ENCODE measurements at places on chromosomes 7 and 10.
A peak's percentile ranks its signal among the peaks of the same experiment; 100 is the strongest.

DNA sequence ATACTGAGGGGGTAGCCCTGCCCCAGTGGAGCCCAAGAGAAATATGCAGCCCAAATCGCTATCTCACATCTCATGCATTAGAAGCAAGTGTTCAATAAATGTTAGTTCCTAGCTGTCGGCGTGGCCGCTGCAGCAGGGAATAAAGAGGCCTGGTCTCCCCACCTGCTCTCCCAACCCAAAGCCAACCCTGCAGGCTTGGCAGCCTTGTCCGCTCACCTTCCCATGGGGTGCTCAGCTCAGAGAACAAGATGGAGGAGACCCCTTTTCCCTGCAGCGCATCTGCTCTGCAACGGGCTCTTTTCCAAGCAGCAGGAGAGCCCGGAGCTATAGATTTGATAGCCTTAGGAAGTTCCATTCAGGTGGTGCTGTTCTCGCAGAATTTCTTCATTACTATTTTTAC lies 12.0 kb upstream of the DOCK1 start:
- no peak for DNase-seq

- DNase-seq = no peak
These were observed 168.3 kb upstream of the PPP1R3A start for GRCh38 chr7:114086914-114087652.

DNA sequence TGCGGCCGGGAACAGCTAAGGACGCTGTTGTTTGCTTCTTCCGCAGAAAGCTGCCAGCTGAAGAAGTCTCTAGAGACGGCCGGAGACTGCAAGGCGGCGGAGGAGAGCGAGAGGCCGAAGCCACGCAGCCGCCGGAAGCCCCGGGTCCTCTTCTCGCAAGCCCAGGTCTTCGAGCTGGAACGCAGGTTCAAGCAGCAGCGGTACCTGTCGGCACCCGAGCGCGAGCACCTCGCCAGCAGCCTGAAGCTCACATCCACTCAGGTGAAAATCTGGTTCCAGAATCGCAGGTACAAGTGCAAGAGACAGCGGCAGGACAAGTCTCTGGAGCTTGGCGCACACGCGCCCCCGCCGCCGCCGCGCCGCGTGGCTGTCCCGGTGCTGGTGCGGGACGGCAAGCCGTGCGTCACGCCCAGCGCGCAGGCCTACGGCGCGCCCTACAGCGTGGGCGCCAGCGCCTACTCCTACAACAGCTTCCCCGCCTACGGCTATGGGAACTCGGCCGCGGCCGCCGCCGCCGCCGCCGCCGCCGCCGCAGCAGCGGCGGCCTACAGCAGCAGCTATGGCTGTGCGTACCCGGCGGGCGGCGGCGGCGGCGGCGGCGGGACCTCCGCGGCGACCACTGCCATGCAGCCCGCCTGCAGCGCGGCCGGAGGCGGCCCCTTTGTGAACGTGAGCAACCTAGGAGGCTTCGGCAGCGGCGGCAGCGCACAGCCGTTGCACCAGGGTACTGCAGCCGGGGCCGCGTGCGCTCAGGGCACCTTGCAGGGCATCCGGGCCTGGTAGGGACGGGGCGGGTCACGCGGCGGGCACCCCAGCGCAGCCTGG lies 2.4 kb downstream of the NKX2-3 start:
- DNase-seq = no peak

GRCh38 chr10:102597131-102597991 lies 46.9 kb upstream of the TRIM8 start:
- DNase-seq = no peak

GRCh38 chr10:107971411-107971810 lies 806.9 kb upstream of the SORCS1 start:
- no peak for DNase-seq

DNA sequence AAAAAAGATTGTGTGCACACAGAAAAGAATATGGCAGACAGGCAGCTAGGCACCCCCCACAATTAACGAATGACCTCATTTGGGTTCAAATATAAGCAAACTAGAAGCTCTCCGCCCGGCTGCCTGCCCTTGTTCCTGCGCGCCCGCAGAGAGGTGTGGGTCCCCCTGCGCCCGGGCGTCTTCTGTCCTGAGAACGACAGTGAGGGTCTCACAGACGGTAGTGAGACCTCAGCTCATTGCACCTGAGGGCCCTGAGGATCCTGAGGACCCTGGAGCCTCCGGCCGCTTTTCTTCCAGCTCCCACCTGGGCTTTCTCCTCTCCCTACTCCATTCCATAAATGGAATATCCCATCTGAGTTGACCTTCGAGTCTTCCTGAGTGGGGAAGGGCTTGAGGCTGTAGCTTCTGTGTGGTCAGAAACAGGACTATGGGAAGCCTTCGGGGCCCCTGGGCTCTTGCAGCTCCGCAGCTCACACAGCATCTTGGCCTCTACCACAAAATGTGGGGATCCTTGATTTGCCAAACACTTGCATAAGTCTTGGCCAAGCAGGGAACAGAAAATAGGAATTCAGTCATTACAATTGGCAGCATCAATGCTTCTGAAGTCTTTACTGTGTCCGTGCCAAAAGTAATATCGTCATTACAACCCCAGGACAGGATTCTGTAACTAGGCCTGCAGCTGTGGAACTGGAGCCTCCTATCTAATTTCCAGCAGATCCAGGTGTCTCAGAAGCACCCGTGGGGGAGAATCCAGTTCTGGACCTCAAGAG lies 43.8 kb downstream of the JAKMIP3 start:
- DNase-seq = no peak

GRCh38 chr10:86334488-86335085 lies 32.0 kb downstream of the GRID1 start:
- no peak for DNase-seq

- DNase-seq = no peak
These were observed 33.2 kb upstream of the RAB18 start for GRCh38 chr10:27470885-27471284.

- DNase-seq = no peak
These were observed 29.1 kb downstream of the EZH2 start for GRCh38 chr7:148854983-148855382.

DNA sequence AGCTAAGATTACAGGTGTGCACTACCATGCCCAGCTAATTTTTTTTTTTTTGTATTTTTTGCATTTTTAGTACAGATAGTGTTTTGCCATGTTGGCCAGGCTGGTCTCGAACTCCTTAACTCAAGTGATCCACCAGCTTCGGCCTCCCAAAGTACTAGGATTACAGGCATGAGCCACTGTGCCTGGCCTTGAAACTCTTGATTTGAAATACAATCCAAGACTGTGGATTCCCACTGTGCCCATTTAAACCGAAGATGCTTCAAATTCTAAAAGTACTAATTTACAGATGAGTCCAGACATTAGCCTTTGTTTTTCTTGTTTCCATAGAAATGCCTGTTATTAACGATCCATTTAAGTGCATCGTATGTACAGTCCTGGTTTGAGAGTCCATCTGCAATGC lies 130.9 kb downstream of the CACNA2D1 start:
- DNase-seq = no peak

DNA sequence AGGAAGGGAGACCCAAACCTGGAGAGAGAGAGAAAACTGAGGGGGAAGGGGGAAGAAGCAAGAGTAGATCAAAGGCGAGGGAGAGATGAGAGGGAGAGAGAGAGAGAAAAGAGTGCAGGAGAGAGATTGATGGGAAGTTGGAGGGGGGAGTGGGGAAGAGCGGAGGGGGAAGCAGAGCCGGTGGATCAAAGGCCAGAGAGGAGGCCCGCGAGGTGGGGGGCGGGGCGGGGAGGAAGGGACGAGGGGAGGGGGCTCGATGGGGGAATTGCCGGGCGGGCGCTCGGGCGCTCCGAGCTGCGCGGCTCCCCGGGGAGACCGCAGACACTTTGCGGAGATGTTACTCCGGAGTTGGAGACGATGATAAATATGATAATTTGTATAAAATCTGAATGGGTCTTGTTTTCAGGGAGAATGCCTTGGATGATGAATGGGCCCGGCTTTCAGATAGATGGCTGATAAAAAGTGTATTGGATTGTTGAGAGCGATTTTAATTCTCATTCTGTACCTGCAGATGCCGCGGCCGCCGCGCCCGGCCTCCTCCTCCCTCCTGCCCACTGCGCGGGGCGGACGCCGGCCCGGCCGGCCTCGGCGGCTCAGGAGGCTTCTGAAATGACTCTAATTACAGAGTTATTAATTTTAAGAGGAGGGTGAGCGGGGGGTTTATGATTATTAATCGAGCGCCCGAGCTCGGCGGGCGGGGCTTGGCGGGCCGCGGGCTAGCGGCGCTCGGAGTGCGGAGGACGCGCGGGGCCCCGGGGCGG lies 21.4 kb upstream of the PAX2 start:
- DNase-seq = no peak

DNA sequence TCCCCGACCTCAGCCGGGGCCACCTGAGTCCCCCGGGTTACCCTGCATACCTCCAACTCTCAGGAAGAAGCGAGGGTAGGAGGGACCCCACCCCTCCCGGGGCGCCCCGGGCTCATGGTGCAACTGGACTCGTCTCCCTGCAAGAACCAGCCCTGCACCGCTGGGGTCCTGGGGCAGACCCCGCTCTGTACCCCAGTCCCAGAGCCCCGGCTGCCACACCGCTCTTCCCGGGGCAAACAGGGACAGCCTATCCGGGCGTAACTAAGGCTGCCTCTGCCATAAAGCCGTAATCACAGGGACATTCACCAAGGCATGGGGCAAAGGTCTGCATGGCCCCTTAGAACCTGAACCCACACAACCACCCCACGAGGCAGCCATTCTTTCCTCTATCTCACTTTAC lies 6.7 kb upstream of the MAFK start:
- DNase-seq = no peak

GRCh38 chr7:155669717-155670505 lies 25.4 kb downstream of the RBM33 start:
- no peak for DNase-seq

DNA sequence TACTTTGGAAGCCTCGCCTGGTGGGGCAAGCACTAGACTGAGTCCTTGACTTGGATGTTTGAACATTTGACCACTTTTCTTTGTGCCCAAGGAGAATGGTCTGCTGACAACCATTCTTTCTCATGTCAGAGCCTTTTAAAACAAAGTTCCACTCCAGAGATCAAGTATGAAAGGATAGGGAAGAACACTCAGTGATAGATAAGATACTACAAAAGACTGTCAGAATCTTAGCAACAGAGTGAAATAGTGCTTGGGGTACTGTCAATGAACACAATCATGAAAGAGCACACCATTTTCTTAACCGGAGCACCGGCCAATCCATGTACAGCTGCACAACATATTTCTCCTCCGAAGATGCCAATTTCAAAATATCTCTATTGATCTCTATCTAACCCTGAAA lies 82.8 kb upstream of the ADO start:
- DNase-seq = no peak

DNA sequence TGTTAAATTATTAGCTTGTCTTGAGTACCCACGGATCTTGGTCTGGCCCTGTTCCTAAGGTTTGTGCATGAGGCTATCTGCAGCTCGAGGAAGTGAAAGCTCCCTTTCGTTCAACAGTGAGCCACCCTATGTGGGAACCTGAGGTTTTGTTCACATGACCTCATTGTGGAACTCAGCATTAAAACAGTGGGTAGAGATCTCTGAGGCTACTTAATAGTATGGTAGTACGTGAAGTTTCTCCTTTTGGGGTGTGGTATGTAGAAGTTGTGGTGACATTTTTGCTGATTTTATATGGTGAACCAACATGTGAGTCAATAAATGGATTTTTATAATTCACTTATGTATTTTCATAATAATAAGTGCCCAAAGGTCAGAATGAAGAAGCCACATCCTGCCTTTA lies 252.7 kb upstream of the FERD3L start:
- DNase-seq = no peak

DNA sequence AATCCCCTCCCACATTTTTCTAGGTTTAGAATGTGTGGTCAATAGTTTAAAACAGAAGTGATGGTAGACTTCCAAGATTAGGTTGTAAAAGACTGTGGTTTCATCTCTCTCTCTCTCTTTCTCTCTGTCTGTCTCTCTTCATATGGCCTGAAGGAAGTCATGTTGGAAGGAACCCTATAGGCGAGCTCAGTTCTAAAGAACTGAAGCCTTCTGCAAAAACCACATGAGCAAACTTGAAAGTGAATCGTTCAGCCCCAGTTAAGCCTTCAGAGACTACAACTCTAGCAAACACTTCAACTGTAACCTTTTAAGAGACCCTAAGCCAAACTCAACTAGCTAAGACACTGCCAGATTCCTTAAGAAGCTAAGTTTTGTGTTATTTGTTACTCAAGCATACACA lies 707.5 kb upstream of the LRRTM3 start:
- DNase-seq = peak; percentile 61

All from T-helper 2 cell (primary cell).